ENCODE measurements at places on chromosomes 2 and 18. TPM values are rescaled to one million over a fixed set of nuclear protein-coding genes. Genes with fewer than 3 reads are reported as not detected.

DNA sequence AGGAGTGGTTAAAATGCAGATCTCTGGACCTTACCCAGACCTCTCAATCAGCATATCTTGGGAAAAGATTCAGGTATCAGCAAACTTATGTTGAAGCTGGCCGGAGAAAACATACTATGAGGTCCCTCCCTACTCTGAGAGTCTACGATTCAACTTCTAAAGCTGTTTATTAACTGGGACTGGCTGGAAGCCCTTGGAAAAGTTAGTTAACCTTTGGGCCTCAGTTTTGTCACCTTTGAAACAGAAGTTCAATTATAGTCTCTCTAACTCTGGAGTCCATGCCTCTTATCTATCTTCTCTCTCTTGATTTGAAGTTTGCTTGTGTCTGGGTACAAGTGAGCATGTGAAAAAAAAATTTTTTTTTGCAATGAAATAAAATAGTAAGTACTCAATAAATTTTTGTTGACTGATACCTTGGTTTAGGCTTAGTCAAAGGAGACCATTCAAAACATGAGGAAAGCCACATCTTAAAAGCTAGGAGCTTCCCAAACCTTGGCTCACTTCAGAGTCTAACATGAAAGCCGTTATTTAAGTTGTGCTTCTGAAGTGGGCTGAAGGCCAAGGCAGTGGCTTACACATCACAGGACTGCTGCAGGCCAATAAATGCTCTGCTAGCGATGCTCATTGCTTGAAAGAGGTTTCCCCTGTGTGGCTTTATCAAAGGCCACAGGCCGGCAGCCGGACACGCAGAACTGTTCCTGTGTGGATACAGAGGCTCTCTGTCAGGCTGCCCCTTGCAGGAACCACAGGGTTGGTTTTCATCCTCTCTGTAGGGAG lies 110.6 kb upstream of the FAM136A start:
- DNase-seq = no peak

DNA sequence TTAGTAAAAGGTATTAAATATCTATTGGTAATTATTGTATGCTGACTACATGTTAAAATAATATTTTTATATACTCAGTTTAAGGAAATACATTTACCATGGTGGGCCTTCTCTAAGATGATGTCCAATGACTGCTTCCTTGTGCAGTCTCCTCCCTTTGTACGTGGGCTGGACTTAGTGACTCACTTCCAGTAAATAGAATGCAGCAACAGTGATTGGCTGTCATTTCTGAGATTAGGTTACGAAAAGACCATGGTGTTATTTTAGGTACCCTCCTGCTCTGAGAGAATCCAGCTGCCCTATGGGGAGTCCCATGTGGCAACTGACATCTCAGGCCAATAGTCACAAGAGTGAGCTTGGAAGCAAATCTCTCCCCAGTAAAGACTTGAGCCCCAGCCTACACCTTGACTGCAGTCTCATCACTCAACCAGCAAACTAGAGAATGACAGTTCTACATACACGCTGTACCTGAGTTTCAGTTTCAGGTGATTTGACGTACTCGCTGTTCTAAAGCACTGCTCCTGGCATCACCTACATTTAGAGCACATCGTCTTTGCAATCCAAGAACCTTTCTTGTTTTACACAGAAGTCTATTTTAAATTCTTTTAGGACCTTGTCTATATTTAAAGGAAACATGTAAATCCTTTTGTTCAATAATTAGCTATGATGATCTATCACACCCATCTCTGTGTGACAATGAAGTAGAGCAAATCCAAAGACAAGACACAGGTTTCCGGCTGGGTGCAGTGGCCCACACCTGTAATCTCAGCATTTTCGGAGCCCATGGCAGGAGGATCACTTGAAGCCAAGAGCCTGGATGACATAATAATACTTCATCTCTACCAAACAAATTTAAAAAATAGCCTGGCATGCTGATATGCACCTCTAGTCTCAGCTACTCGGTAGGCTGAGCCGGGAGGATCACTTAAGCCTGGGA lies 87.2 kb downstream of the COBLL1 start:
- DNase-seq = no peak

DNA sequence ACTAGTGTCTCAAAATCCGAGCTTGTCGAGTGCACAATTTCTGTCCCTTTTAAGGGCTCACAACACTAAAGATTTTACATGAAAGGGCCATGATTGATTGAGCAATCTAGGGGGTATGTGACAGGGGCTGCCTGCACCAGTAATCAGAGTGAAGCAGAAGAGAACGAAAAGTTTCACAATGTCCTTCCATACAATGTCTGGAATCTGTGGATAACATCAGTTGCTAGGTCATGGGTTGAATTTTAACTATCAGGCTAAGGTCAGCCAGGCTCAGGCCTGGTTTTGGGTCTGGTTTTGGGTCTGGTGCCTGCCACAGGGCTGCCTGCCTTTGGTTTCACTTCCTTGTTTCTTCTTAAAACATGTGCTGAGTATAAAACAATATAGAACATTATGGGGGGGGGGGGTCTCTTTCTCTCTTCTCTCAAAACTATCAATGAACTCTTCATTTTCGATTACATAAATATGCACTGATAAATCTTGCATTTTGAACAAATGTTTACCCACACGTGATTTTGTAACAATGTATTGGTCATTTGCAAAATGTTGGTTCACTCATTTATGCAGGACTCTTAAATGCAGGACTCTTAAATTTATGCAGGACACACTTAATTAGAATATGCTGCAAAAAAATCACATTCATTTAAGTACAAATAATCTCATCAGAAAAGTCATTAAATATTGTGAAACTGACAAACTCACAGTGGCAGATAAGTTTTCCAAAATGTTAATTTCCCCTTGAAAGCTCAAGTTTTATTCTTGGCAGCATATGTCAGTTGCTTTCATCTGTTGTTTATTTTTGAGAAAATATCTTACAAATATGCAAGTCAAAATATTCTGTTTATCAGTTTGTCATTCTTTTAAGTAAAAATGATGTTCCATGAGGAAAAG lies 290.5 kb upstream of the KYNU start:
- DNase-seq = no peak

Gene CACNB4
- 2.1 TPM for total RNA-seq

DNA sequence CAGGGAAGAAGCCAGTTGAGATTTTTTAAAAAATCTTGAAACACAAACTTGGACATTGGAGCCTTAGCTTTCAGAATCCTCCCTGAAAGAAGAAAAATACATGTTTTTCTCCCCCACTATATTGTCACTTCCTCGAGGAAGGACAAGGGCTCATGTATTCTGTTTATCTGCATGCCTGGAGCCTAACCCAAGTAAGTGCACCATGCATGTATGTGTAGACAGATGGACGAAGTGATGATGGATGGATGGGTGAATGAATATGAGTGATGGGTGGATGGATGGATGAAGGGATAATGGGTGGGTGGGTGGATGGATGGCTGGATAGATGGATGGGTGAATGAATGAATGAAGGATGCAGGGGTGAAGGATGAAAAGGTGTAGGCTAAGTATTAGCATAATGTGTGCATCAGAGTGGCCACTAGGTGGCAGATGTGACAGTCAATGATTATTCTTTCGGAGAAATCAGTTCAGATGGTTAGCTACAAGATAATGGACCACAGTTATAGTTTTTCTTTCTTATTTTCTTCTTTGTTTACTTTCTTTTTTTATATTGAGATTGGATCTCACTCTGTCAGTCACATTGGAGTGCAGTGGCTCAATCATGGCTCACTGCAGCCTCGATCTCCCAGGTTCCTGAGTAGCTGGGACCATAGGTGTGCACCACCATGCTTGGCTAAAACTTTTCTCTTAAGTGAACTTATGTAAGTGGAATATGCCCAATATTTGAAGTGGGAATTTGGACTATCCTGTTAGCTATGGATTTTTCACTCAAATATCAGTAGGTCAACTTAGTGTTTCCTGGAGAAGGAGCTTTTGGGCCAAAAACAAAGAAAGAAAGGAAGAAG lies 18.5 kb upstream of the CCDC93 start:
- DNase-seq = no peak

DNA sequence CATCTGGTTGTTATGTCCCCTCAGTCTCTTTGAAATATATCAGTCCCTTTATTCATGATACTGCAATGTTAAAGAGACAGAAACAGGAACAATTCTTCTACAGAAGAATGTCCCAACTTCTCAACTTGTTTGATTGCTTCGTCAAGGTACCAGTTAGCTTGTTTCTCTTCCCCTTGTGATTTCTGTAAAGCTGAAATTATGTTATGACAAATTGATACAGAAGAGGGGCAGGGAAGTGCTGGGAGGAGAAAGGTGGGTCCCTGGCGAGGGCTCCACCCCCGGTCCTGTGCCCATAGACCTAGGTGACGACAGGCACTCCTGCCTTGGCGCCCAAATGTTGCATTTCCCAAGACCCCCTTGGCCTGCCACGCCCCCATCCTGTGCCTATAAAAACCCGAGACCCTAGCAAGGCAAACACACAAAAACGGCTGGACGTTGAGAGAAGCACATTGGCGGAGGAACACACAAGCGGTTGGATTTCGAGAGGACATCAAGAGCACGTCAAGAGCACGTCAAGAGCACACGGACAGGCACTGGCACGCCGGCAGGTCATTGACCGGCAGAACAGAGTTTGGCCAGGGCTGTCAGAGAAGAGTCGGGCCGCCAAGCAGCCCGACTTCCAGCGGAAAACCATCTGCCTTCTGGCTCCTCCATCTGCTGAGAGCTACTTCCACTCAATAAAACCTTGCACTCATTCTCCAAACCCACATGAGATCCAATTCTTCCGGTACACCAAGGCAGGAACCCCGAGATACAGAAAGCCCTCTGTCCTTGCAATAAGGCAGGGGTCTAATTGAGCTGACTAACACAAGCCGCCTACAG lies 11.5 kb upstream of the RTN4 start:
- DNase-seq = no peak

DNA sequence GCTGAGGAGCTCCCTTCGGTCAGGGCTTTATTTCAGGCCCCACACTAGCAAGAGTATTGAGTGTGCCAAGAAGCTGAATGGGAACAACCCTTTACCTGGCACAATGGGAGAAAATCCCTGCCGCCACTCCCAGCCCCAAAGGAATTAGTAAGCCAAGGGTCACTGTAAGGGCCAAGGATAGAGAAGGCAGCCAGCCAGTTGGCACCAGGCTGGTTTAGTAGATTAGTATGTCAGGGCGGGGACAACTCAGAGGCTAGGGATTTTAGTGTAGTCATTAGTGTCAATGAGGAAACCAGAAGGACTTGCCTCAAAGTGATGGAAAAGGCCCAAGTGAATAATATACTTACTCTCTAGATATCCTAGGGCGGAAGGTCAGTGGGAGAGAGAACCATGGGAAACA lies 34.9 kb upstream of the CYP26B1 start:
- DNase-seq = no peak

GRCh38 chr2:1708476-1709334 lies 35.6 kb downstream of the PXDN start:
- peak; percentile 67 for DNase-seq

- DNase-seq = no peak
These were observed 312.5 kb upstream of the NRP2 start for GRCh38 chr2:205369813-205370212.

- no peak for DNase-seq
These were observed 12.4 kb downstream of the PDIA6 start for GRCh38 chr2:10800163-10800562.

DNA sequence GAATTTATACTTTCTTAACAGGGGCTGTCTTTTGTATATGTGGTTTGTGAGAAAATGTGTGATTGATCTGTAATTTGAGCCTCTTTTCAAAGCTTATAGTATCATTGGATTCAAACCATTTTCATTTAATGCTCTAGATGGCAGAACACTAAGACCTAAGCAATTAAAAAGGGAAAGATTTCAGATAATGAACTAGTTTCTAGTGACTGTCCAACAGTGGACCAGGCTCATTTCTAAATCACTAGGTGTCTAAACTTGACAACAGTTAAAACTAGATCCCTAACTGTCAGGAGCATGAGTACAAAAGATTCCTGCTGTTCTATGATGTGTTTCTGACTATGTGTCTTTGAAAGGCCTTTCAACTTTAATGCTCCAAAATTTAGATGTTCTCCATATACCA lies 54.6 kb downstream of the ANKRD44 start:
- no peak for DNase-seq

Gene SH3RF3
- total RNA-seq = 1.6 TPM

DNA sequence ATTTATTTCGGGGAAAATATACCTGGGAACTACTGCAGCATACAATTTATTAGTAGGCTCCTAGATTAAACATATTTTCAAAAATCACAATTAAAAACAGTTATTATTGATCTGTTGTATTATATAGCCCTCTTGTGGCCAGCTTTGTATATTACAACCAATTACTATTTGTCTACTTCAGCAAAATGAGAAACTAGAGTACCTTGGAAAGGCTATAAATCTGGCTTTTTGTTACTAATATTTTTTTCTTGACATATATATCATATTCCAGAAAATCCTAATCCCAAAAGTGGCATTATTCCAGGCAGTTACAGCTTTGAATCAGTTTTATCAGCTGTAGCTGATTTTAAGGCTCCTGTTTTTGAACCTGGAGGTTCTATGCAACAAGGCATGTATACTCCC lies 101.2 kb downstream of the UBR3 start:
- DNase-seq = no peak

DNA sequence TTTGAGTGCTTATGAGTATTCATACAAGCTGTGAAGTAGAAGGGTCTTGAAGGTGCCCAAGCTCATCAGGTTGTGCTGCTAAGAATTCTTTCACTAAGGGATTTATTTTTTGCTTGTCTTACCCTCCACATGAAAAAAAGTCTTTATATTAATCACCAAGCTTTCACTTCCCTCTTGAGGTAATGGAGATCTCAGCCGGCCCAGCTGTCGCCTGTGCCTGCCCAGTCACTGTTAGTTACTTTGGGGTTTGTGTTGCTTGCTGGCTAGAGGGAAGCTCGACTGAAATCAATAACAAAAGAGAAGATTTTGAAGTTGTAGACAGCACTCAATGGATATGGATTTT lies 21.9 kb downstream of the MC2R start:
- no peak for DNase-seq

GRCh38 chr2:190996947-190997346 lies 17.0 kb downstream of the STAT1 start:
- DNase-seq = no peak

Gene DNER
- 9.8 TPM for total RNA-seq

Gene SLC16A14
- total RNA-seq = 1.9 TPM

Measured in sigmoid colon (tissue), 7 donors.